Nephron progenitor cell (in vitro differentiated cells): ENCODE measurements at places on chromosomes 12 and 14.

DNA sequence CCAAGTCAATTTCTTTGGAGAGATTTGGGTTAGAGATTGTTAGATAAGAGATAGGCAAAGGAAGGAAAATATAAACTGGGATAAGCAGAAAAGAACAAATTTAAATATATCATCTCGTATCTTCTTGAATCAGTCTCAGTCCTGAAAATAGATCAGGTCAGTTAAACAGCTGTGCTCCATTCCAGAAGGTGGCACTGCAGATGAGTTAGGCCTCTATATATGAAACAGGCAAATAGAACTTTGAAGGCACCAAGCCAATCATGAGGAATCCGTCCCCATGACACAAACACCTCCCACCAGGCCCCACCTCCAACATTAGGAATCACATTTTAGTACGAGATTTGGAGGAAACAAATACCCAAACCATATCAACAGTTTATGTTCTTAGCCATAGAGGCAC, 605.5 kb upstream of the USP15 start:
- no peak for DNase-seq

- DNase-seq, result no peak
Observed at GRCh38 chr12:86376052-86376451, 119.9 kb upstream of the MGAT4C start.

GRCh38 chr12:13044002-13044905, at the start of gene FAM234B:
TSS of gene FAM234B (plus strand) at chr12:13044381. CDS start at chr12:13044404, 23 bp downstream.
- DNase-seq, result peak; percentile 90

GRCh38 chr14:85279407-85279806, 250.5 kb upstream of the FLRT2 start:
- DNase-seq, result no peak

DNA sequence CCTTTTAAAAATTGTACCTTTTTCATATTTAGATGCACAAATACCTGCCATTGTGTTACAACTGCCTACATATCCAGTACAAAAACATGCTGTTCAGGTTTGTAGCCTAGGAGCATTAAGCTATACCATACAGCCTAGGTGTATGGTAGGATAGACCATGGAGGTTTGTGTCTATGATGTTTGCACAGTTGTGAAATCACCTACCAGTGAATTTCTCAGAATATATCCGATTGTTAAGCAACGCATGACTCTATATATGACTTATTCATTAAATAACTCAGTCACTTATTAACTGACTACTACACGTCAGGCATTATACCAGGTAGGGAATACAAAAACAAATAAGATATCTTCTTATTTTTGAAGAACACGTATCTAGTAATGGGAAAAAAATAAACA, 26.2 kb upstream of the ETNK1 start:
- no peak for DNase-seq

GRCh38 chr12:65539023-65539422, 260.5 kb downstream of the MSRB3 start:
- DNase-seq, result no peak

DNA sequence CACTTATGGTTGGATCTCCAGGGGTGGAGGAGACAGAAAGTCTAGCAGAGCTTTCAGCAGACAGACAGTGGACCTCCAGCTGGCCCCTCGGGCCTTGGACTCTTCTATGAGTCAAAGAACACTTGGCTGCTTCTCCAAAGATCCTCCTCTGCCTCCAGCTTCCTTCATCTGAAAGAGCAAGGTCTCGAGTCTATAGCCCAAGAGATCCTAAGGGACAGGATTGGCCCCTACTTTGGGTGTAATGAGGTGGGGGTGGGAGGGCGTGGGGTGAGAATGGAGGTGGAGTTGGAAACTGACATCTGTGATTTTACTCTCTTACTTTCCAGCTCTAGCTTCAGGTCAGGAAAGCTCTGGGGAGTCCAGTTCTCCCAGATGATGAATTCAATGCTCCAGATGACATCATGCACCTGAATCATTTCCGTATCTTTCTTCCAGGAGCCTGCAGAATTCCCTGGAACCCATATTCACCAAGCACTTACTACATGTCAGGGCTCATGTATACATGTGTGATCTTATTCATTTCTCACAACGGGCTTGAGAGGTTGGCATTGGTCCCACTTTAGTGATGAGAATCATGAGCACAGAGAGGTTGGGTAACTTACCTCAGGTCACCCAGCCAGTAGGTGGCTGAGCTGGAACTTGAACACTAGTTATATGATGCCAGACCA, 10.2 kb upstream of the PGF start:
- no peak for DNase-seq

DNA sequence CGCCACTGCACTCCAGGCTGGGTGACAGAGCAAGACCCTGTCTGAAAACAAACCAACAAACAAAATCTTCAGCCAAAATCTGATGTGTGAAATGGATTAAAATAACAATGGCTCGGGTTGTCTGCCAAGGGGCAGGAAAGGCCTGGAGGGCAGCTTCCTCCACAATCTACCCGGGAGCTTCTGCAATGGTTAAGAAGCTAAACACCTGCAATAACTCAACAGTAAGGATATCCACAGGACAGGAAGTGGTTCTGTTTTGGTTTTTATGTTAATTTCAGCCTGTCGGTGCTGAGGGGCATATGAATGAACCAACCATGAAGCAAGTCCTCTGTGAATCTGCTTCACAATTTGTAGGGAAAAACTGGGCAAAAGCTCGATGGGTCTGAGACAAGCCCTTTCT, 34.4 kb downstream of the RAD52 start:
- DNase-seq, result no peak

- DNase-seq, result no peak
Observed at GRCh38 chr12:91702843-91703425, 442.7 kb downstream of the BTG1 start.

GRCh38 chr14:51868405-51868804, 8.0 kb downstream of the GNG2 start:
- DNase-seq, result no peak

- no peak for DNase-seq
Observed at GRCh38 chr12:101792046-101792931, 38.5 kb downstream of the GNPTAB start.

DNA sequence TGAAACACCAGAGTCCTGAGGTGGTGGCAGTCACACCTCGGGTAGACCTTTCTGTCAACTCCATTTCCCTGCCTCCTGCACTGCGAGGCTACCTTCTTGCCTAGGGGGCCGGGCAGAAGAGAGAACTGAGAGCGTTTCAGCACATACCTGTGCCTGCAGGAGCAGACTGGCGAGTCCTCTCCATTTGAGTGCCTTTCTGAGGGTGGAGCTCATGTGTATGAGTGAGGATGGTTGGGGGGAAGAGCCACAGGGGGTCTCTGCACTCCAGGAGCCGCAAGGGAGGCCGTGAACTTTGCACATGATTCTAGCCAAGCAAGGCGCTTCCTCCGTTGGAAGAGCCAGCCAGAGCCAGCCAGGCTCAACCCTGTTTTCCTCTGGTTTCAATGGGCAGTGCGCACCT, 31.0 kb upstream of the CCND2 start:
- DNase-seq, result no peak

GRCh38 chr14:103084021-103084919, at the start of gene LBHD2:
TSS of gene LBHD2 (plus strand) at chr14:103084210. CDS start at chr14:103086013, 1,803 bp downstream.
- peak; percentile 56 for DNase-seq

DNA sequence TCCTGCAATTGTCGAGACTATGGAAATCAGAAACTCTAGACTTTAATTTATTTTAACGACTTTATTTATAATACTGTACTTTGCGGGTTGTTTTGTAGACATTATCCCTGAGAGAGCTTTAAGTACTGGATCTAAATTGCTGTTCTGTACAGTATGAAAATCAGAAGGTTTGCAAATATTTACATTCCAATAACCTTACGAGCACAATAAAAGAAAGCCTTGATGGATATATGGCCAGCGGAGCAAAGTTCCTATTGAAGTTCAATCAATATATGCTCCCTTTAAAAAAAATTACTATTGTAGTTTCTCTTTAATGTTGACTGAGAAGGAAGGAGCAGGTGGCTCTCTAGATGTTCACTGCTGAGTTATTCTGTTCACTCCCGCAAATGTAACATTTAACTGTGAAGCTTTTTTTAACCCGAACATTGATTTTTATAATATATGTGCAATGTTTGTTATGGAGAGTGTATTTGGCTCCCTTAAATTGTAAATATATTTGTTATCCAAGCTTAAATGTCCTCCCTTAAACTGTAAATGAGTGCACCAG, 235.3 kb downstream of the PLCZ1 start:
- DNase-seq, result no peak

- DNase-seq, result no peak
Observed at GRCh38 chr12:26009593-26009992, 51.1 kb downstream of the RASSF8 start.
